Cortex of kidney (tissue), 1 donor: ENCODE measurements at places on chromosomes 13 and 19.

DNA sequence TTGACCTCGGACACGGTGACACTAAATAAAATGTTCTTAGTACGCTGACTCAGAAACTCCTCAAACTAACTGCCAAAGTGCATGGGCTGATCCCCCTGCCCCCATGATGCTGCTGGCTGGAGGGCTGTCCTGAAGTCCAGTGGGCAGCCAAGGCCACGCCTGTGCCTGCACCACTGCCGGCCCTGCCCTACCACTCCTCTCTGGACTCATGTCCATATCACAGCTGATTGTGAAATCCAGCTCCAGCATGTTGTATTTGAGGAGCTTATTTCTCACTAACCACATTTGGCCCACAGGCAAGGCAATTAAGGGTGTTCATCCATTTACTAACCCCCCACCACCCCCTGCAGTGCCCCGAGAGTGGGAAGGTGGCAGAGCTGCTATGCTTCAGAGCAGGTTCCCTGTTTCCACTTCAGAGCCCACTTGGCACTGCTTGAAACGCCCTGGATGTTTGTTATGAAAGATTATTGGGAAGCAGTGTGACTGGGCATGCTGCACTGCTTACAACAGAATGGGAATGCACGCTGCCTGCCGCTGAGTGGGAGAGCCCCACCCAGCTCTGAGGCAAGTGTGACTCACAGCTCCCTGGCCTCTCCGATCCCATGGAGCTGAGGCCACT is 114.0 kb downstream of the UQCRFS1 start:
- DNase-seq, result no peak

DNA sequence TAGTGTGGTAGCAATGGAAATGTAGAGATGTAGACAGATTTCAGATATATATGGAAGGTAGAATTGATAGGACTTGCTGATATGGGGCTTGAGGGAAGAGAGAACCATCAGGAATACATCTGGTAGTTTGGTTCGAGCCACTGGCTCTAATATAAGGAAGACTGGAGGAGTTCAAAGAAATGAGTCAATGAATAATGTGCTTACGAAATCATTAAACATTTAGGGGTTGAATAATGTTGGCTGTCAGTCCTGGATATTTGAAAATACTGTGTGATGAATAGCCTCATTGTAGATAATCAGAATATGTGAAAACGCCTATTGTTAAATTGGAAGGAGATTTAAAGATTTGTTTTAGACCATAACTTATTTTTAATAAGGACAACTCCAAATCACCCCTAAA is 21.6 kb downstream of the SGCG start:
- no peak for DNase-seq

- no peak for DNase-seq
These were observed 67.8 kb downstream of the CEBPG start for GRCh38 chr19:33441277-33441699.

DNA sequence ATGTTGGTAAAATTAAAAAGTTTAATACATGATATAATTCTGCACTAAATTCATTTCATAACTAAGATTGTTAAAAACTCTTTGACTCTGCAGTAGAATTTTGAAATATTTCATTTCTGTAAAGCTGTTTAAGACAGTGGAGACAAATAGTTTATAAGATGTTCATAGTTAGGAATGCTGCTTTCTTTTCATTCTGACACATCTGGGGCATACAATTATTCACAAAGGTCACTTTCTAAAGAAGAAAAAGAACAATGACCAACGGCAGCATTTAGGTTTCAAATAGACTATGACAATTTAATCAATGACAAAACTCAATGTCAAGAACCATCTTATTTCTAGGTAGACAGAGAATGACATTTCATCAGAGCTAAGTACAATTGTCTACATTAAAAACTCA is 1422.1 kb downstream of the PCDH9 start:
- no peak for DNase-seq

GRCh38 chr13:99009987-99010551 is 32.2 kb upstream of the DOCK9 start:
- DNase-seq, result no peak

- DNase-seq, result no peak
These were observed 140.9 kb downstream of the KCNRG start for GRCh38 chr13:50156140-50156539.

DNA sequence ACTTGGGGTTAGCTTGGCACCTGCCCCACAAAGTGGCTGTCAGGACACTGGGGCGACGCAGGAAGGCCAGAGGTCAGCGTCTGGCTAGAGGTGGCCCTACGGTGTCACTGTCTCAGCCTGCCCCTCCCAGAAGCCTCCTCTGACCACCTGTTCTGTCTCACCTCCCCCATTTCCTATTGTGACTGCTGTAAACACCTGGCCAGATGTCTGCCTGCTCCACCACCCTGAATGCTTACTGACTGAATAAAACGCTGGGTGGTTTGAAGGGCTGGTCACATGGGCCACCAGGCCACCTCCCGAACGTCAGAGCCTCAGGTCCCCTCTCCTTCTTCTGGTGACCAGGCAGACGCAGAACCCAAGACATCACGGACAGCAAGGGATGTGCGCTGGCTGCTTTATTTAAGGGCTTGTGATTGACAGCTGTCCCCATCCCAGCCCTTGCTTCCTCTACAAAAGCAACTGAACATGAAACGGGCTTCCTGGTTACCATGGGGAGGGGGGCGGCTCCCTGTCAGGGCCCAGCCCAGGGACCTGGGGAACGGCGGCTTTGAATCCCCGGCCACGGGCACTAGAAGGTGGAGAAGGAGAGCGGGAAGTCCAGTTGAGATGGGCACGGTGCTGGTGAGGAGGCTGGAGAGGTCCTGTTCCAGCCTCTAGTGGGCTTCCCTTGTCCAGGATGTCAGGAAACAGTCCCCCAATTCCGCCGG is 6.2 kb downstream of the ELOF1 start:
- no peak for DNase-seq

GRCh38 chr19:40191836-40192646 is 815 bp downstream of the MAP3K10 start:
- DNase-seq, result no peak

GRCh38 chr13:39047560-39047959 is 9.3 kb downstream of the NHLRC3 start:
- DNase-seq, result no peak

DNA sequence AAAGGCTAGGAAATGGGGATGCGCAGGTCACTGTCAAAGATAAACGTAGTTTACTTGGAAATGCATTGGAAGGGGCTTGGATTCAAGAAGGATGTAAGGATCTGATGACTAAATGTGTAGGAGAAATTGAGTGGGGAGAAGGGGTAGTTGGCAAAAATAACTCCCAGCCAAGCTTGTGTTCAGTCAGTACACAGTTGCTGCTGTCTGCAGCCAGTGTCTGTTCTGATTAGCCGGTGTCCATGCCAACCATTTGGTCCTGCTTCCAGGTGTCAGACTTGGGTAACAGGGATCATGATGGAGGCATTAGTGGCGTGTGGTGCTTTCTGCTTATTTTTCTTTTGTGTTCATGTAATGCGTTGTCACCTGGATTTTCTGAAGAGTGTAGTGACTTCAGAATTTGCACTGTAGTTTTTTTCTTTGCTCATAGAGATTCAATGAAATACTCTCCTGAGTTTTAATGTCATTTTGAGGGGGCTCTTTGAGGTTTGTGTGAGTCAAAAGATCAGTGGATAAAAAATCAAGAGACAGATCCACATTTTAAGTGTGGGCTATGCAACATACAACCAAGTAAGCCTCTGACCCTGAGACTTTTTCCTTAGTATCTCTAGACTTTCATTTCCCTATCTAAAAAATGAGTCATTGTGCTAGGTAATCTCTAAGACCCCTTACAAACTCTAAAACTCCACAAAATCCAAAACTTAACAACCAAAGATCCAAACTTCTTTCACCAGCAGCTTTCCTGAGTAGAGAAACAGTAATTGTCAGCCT is 103.9 kb downstream of the WDFY2 start:
- no peak for DNase-seq

- no peak for DNase-seq
These were observed 331.6 kb downstream of the DLEU7 start for GRCh38 chr13:50511877-50512341.

DNA sequence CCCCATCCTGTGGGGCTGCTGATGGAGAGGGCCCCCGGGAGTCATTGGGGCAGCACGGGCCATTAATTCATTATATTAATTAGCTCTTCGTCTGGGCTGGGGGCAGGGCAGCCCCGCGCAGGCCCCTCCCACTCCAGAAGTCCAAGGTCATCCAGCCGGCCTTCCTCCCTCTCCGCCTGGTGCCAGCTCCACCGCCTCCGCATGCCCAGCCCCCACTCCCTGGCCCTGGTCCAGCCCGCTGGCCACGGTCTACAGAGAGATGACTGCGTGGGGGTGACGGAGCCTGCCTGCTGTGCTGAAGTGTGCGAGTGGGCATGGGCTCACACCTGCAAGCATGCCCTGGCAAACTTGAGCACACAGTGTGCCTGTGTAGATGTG is 8.8 kb downstream of the IGLON5 start:
- no peak for DNase-seq

DNA sequence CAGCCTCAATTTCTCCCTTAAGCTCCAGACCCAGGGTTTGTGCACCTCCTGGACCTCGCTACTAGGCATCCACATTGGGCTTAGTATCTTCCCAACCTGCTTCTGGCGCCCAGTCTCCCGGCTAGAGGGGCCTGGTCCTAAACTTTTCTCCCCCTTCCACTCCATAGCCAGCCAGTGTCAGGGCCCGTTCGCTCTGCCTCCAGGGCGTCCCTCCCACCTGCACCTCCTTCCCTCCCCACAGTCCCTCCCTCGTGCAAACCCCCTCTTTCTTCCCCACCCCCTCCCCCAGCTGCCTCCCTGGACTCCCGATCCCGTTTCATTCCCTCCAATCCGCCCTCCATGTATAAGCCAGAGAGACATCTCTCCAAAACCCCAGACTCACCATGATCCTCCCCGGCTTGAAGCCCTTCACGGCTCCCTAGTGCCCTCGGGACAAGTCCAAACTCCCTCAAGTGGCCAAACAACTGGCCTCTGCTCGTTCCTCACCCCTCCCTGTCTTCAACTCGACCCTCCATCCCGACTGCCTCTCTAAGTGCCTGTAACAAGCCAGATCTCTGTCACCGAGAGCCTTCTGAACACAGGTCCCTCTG is 997 bp upstream of the SAMD4B start:
- DNase-seq, result no peak

DNA sequence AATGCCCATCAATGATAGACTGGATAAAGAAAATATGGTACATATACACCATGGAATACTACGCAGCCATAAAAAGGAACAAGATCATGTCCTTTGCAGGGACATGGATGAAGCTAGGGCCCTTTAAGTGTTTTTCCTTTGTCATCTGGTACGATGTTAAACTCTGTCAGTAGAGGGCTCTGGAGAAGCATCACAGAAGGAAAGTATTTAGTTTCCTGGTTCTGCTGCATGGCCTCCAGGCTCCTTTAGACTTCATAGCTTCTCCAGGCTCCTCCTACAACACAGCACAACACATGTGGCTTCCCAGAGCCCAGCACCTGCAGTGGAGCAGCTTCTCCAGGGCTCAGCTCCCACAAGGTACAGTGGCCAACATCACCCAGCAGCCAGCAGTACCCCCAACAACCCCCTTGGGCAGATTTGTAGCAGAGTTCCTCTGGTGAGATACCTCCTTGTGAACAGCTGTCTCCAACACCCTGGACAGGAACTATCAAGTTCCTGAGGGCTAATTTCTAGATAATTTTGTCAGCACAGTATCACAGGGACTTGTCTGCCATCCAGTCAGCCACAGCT is 63.4 kb downstream of the KCTD12 start:
- no peak for DNase-seq

- DNase-seq, result no peak
These were observed 11.3 kb downstream of the ATP7B start for GRCh38 chr13:51999921-52000320.

- no peak for DNase-seq
These were observed 188.9 kb downstream of the KCTD12 start for GRCh38 chr13:76697288-76697687.

DNA sequence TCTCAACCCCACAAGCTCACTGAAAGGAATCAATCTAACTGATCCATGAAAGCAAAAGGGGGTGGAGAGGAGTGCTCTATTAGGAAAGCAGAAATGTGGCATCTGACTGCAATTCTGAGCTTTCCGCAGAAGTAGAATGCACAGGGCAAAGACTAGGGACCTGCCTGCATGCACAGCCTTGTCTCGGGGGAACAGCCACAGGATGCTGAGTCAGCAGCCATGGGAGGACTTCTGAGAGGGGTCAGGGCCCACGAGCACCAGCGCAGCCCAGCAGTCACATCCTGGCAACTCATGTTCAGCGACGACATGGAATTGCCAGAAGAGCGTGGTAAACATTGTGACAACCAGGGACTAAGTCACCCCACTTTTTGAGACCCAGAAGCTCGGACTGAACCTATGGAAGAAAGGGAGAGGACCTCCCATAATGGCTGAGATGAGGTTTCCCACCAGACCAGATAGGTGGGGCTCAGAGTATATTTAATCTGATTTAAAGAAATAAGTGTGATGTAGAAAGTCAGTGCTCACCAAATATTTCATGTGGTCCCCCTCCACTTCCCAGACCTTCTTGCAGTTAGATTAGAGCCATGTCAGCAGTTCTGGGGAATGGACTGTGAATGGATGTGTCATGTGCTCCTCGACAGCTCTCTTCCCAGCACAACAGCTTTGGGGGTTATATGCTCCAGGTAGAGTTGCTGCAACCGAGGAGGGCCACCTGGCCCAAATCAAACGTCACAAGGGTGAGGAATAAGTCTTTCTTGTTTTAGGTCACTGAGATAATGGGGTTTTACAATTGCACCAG is 32.6 kb downstream of the STOML3 start:
- DNase-seq, result no peak

DNA sequence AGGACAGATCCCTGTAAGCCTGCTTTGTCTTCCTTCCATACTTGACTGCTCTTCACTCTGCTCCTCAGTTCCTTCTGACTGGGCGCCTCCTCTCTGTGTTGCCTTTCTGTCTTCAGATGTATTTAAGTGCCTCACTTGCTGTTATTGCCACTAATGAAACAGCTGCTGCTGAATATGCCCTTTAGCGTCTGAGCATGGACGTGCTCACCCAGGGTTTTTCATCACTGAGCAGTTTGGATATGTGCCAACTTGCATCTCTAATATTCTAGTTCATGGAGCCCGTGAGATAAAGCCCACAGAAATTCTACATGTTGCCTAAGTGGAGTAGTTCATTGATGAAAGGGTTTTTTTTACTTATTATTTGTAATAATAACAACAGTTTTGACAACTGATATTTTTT is 198.2 kb downstream of the MYO16 start:
- DNase-seq, result no peak

DNA sequence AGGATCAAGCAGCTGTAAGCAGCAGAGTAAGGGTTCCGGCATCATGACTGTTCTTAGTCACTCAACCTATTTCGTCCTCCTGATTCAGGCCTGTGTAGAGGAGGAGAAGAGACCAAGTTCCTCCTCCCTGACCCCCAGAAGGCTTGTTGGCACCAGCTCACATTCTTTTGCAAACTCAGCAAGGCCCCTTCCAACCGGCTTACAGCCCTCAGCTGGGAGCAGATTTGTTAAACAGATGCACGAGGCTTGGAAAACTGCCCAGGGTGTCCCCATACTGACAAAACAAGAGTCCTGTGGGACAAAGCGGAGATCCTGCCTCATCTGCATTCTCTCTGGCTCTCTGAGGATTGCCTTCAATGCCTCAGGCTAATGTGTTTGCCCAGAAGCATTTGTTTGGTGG is 113.2 kb upstream of the SOX21 start:
- DNase-seq, result no peak

- no peak for DNase-seq
These were observed 10.4 kb upstream of the GPR32 start for GRCh38 chr19:50759886-50760285.
